ENCODE measurements at places on chromosomes 6 and 20.
A peak's percentile ranks its signal among the peaks of the same experiment; 100 is the strongest.

GRCh38 chr6:119148098-119148824, 69.8 kb upstream of the FAM184A start:
- DNase-seq = no peak

DNA sequence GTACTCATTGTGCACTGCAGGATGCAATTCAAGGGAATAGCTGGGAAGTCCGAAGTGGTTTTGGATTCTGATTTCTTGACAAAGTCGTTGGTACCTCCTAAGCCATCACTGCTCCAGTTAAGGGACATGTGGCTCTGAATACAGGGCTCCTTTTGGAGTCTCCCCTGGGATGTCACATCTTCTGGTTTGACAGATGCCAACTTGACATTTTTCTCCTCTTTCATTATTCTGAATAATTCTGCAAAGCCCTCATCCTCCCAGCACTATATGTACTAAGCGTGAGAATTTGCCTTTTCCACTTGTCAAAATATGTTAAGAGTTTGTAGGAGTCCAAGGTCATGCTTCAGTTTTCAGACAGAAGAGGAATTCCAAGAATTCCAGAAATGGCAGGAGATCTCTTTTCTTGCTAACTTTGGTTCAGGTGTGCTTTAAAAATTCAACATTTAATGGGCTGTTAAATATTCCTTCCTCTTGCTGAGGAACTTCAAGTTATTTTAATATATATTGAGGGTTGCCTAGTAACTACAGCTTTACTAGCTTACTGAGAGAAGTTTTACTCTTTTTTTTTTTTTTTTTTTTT, 38.7 kb downstream of the DOK5 start:
- no peak for DNase-seq

- DNase-seq = peak; percentile 10
These were observed 333 bp upstream of the SMIM13 start for GRCh38 chr6:11093376-11093625.

DNA sequence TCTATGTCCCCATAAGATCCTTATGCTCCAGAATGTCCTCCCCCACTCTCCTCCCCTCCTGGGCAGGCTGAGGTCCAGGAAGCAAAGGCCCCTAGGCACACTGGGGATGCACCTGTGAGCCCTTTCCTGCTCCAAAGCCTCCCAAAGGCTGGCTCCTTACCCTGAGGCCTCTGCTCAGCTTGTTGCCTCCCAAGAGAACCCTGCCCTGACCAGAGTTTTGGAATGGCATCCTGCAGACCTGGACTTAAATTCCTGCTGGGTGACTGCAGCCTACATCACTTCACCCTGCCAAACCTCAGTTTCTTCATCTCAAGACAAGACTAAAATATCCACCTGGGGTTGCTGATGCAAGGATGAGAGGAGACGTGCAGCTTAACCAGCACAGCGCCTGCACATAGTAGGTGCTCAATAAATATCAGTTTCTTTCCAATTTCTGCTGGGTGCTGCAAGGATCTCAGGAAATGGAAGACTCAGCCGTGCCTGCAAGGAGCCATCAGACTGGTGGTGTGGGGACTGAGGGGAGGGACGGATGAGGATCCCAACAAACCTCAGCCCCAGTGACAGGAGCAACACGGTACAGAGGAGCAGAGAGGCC, 2.1 kb upstream of the LBP start:
- no peak for DNase-seq

DNA sequence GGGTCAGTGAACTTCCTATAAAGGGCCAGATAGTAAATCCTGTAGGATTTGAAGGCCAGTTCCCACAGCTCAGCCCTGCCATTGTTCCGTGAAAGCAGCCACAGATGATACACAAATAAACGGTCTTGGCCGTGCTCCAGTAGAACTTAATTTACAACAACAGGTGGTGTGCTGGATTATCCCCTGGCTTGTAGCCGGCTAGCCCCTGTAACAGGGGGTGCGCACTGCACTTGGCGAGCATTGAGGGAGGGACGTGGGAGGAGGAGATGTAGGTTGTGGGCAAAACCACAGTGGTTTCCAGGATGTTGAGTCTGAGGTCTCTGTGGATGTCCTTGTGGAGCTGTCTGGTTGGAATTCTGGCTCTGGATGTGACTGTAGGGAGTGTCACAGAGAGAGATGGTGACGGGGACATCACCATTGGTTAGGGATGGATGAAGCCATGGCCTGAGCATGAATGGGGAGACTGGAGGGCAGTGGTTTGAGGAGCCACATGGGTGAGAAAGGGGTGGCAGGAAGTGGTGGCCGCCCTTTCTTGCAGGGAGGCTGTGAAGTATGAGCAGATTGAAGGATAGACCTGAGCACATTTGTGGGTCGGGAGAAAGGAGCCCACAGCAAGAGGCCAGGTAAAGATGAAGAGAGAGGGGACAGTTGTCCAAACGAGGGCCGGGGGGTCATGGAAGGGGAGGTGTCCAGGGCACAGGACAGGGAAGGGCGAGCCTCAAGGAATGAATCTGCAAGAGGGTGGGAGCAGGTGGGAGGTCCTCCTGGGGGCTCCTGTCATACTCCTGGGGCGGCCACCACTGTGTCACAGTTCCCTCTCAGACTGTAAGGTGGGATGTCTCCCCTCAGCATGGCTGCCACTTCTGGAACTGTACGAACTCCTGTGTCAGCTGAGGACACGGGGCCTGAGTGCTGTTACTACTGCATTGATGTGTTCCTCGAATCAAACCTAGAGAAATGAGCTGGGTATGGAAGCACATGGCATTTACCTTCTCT, 53.6 kb downstream of the CDH26 start:
- DNase-seq = no peak

- no peak for DNase-seq
These were observed 45.3 kb downstream of the SLC52A3 start for GRCh38 chr20:722822-723644.

DNA sequence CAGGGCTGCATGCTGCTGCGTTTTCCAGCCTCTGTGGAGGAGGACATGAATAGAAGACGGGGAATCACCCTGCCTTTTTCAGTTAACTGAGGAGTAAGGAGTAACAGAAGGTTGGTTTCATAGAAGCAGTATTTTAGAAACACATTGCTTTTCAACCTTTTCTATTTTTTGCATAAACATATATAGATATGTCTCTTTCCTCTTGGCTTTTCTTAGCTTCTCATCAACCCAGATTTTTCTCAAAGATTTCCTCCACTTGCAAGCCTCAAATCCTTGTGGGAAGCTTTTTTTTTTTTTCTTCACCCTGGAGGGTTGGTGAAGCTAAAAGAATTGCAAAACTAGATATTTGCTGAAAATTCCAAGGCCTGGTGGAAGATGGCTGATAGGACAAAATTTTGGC, 6.0 kb downstream of the SLC24A3 start:
- DNase-seq = no peak

DNA sequence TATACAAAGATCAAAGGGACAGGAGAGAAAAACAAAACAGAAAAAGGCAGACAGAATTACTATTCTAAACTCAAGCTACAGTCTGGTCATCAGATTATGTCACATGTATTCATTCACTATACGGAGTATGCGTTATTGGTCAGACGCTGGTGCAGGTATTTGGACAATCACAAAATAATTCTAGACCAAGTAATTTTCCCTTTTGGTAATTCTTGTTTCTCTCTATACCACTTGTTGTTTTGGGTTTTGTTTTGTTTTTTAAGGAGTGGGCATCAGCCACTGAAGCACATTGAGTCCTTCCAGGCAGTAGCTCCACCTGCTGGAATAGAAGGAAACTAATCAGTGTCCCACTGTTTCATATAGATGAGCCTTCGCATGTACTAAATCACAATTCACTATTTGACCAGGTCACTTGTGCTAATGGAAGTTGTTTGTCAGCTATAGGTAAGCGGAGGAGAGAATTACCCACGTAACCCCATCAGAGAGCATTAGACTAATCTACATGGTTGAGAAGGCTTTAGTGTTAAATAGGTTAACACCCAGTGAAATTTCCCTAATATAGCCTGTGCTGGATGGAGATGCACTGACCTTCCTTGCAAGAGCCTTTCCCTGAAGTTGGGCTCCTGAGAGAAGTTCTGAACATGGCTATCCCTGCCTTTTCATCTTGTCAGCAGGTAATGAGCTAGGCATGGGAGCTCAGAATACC, 77.9 kb downstream of the TNFAIP3 start:
- no peak for DNase-seq

DNA sequence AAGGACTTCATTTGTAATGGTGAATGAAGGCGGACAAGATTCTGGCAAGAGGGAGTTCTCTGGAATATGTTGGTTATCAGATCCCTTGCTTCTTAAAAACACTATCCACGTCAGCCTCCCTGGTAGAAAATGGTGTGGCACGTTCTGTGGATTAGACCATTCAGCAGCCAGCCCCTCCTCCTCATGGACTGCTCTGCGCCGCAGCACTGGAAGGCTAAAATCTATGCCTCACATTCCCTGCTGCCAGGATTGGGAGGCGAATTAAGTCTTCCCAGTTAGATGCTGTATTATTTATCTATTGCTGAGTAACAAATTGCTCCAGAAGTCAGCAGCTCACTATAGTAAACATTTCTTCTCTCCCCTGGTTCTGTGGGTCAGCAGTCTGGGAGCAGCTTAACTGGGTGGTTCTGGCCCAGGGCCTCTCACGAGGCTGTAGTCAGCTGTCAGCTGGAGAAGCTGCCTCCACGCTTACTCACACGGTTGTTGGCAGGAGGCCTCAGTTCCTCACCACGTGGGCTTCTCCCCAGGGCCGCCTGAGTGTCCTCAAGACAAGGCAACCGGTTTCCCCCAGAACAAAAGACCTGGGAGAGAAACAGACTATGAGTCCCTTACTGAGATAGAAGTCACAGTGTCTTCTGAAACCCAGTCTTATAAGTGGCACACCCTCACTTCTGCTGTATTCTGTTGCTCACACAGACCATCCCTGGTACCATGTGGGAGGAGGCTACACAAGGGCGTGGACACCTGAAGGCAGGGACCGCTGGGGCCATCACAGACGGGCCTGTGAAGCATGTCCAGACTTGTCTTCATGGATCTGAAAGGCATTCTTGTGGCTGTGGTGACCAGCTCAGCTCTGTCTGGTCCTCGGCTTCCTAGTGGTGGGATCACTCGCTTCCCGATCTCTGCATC, 101.0 kb downstream of the NRN1 start:
- DNase-seq = no peak

- DNase-seq = no peak
These were observed 102.3 kb downstream of the LYRM2 start for GRCh38 chr6:89536231-89536630.

GRCh38 chr6:73362869-73363536, 545 bp downstream of the KHDC3L start:
- no peak for DNase-seq

GRCh38 chr6:128062882-128063603, 162.2 kb upstream of the THEMIS start:
- no peak for DNase-seq

- DNase-seq = no peak
These were observed 65.6 kb downstream of the THBS2 start for GRCh38 chr6:169188051-169188470.

- no peak for DNase-seq
These were observed 325.2 kb downstream of the NRN1 start for GRCh38 chr6:5681480-5681879.
